ENCODE measurements at places on chromosomes 2 and 18.

DNA sequence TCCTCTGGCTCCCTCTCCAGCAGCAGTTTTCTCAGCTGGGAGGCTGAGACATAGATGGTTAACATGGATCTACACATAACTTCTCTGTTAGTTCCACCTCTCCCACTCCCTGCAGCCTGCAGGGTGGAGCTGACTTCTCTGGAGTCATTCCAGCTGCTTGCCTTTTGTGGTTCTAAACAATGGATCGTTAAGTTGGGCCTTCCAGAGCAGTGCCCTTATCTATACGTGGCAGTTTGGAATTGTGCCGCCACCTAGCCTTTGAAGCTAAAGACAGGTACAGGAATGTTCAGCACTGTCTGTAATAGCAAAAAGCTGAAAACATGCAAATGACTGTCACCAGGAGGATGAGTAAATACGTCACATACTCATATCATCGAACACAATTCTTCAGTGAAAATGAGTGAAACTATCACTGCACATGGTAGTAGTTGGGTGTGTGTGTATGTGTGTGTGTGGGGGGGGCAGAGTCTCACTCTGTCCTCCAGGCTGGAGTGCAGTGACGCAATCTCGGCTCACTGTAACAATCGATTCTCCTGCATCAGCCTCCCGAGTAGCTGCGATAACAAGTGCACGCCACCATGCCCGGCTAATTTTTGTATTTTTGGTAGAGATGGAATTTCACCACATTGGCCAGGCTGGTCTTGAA, 50.3 kb downstream of the SH2D6 start:
- DNase-seq: no peak

GRCh38 chr2:207135801-207136457, 29.8 kb downstream of the KLF7 start:
- DNase-seq: no peak

- DNase-seq: no peak
Measured at GRCh38 chr2:97957432-97958183, 38.1 kb downstream of the TMEM131 start.

- DNase-seq: no peak
Measured at GRCh38 chr2:28054916-28055315, 164.4 kb downstream of the BABAM2 start.

DNA sequence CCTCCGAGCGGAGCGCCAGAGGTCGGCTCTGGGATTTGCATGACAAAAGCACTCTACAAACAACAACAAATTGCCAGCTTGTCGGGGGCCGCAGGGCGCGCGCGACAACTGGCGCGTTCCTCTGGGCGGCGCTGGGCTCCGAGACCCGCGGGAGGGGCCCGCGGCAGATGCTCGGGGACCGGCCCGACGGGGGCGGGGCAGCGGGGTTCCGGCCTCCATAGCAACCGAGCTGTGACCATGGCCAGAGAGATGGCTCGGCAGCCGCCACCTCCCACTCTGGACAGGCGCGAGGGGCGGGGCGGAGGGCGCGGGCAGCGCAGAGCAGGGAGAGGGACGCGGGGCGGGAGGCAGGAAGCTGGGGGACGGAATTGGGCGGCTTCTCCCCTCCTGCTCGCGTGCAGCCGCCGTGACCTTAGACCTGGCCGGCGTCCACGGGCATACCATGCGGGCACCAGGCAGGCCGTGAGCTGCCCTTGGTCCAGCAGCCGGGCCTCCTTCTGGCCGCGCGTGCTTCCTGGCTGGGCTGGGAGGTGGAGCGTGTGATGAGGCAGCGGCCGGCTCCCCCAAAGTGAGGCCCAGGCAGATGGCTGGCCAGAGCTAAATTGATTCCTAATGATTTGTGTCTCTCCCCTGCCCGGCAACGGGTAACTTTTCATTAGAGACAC, 171.5 kb downstream of the CELF4 start:
- peak; percentile 7 for DNase-seq

- DNase-seq: no peak
Measured at GRCh38 chr2:62056341-62056740, 139.6 kb upstream of the B3GNT2 start.
